Left ventricle myocardium inferior (tissue), 1 donor: ENCODE measurements at places on chromosomes 2 and 18.

DNA sequence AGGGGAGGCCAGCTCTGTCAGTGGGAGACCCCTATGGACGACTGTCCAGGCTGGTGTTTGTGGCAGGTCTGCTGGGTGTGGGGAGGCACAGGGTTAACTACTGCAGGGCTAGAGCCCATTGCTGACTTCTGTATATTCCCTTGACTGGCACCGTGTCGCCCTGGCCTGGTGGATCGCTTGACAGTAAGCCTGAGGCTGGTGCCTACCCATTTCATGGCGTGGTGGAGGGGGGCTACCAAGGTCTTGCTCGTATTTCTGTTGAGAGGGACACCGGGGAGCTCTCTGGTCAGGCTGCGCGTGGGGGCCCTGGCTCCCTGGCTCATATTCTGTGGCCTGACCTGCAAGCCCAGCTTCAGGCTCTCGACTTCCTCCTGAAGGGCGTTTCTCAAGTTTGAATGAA, 119.7 kb downstream of the ACOXL start:
- no peak for DNase-seq

DNA sequence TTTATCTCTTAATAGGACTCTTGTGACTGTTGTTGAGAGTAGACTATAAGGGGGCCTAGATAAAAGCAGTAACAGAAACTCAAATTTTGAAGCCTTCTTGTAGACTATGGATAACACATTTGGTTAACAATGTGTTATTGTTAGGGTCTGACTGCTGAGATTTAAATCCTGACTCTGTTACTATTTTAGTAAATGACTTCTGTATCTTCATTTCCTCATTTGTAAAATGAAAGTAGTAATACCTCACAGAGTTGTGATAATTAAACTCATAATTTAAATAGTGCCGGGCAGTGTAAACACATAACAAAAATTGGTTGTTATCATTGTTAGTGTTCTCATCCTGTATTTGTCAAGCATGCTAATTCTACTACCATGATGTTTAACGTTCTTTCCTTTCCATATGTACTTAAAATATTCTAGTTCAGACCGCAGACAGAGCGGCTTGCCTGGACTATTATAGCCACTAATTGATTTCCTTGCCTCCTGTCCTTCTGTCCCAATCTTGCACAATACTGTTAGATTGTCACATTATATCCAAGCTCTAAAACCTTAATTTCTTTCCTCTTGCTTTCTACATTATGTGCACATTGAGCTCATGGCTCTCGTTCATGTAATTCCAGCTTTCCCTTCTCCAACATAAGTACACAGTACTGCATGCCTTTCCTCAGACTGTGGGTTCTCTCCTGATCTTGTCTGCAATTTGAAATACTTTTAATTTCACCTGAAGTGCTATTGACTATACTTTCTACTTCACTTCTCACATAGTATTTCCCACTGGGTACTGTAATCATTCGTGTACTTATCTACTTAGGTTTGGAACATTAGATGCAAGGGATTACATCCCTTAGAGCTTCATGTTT, 48.4 kb downstream of the RBBP8 start:
- no peak for DNase-seq

- DNase-seq: no peak
These were observed 110.2 kb upstream of the RBBP8 start for GRCh38 chr18:22822841-22823508.

- no peak for DNase-seq
These were observed 319.0 kb downstream of the BCL11A start for GRCh38 chr2:60234274-60234986.

DNA sequence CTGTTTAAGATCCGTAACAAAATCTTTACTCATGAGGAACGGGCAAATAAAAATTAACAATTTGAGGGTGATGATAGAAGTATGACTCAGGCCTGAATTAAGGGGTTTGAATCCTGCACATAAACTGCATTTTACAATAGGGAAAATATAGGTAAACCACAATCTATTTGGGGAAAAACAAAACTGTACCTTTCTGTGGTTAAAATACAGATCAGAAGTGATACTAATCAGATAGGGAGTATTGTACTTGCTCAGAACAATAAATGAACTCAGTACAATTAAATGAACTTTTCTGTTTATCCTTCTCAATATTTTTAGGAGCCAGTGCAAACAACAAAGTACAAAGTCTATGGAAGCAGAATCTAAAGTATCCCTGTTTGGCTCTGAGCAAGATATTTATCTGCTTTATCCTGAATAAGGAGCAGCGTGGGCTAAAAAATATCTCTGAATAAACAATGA, 287.3 kb downstream of the ZNF385B start:
- no peak for DNase-seq

GRCh38 chr2:160060297-160060696, 2.1 kb downstream of the PLA2R1 start:
- DNase-seq: no peak

- DNase-seq: no peak
These were observed 40.2 kb downstream of the PIKFYVE start for GRCh38 chr2:208306291-208306690.
